ENCODE measurements at places on chromosomes 7 and 10.

DNA sequence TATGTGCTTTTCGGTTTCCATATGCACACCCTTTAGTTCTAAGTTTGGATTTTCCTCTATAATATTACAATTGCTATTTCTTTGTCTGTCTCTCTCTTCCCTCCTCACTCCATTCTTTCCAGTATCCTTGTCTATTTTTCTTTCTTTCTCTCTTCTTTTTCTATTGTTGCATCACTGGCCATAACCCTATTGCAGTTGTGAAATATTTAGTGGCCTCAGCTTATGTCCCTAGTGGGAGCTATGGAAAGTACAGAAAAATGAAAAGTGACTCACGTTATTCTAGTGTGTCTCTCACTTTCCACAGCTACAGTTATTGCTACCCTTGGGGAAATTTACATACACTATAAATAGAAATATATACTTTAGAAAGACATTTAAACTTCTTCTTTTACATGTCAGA, 59.1 kb downstream of the CNTNAP2 start:
- DNase-seq = peak; percentile 1

DNA sequence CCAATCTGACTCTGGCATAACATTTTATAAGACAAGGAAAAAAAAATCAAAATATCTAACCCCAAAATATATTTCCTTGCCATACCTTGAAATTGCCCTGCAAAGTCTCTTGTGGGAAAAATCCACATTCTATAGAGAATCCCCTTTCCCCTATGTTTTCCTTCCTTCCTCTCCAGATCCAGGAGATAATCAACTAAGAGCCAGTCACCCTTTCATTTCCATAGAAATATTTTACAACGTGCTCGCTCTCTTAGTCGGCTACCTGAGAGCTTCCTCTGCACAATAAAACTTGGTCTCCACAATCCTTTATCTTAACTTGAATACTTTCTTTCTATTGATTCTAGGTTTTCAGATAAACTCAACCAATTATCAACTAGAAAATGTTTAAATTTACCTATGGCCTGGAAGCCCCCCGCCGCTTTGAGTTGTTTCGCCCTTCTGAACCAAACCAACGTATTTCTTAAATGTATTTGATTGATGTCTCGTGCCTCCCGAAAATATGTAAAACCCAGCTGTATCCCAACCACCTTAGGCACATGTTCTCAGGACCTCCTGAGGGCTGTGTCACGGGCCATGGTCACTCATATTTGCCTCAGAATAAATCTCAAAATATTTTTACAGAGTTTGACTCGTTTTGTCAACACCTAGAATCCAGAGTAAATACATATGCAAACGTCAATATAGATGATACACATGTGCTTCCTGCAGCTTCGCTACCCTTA, 869 bp downstream of the PSAP start:
- peak; percentile 57 for DNase-seq

- DNase-seq = no peak
These were observed 23.7 kb upstream of the WNT16 start for GRCh38 chr7:121305109-121305508.

GRCh38 chr10:114908896-114909295, 29.1 kb upstream of the TRUB1 start:
- no peak for DNase-seq

GRCh38 chr7:29953726-29954347, 35.8 kb downstream of the SCRN1 start:
- DNase-seq = peak; percentile 31

- no peak for DNase-seq
These were observed 9.4 kb downstream of the ZCWPW1 start for GRCh38 chr7:100418930-100419659.

DNA sequence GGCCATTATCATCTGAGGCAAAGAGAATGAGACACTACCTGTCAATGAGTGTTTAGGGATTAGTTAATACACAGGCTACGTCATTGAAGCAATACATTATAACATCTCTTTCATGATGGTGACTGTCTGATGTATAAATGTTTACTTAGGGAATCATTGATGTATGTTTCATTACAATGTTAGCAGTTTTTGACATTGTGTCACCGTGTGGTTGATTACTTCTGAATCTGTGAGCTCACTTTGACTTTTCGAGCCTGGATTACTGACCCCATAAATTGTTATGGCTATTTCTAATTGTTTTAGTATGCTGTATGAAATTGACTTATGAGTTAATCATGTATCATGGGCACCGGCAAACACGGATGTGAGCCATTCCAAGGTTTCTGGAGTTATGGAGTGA, 494.0 kb downstream of the MAGI2 start:
- no peak for DNase-seq
